Aorta (tissue), 5 donors: ENCODE measurements at places on chromosomes 2 and 18. TPM values are rescaled to one million over a fixed set of nuclear protein-coding genes. Genes with fewer than 3 reads are reported as not detected.

SCN9A gene
- total RNA-seq = 2.9 TPM

RANBP2 gene
- 76.6 TPM for total RNA-seq

DNA sequence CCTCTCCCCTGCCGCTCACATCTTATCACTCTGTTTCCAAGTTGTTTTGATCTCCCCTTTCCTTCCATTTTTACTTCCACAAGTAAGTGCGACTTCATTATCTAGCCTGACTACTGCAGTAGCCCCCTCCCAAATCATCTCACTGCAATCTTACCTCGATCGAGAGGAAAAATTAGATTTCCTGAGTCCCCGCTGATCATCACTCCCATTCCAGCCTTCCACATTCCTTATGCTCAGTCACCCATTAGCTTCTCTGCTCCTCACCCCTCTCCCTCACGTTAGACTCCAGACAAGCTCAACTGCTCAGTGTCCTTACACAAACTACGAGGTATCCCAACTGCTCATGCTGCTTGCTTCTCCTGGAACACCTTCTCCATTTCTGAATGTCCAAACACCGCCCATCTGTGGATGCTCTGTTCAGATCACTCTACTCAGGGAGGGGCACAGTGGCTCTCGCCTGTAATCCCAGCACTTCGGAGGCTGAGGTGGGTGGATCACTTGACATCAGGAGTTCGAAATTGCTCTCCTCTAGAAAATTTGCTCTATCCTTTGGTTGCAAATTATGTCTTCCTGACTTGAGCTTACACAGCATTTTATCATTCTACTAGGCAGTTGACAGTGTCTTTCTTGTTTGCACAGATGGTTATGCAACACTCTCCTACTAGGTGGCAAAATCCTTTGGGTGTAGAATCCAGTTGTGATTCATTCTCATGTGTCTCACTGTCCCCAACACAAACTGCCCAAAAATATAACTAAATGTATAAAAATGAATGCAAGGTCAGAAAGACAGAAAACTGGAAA lies 96.5 kb downstream of the INO80D start:
- no peak for DNase-seq

GRCh38 chr2:218540015-218540414 lies 28.1 kb downstream of the USP37 start:
- DNase-seq = no peak

GRCh38 chr18:78418379-78418778 lies 561.2 kb upstream of the SALL3 start:
- no peak for DNase-seq
